Heart left ventricle (tissue), 16 donors: ENCODE measurements at places on chromosomes 16 and 17. TPM values are rescaled to one million over a fixed set of nuclear protein-coding genes. Genes with fewer than 3 reads are reported as not detected.

- no peak for DNase-seq
Observed at GRCh38 chr16:4135537-4135936, 19.3 kb upstream of the ADCY9 start.

- no peak for DNase-seq
Observed at GRCh38 chr16:72189865-72190371, 18.0 kb upstream of the PMFBP1 start.

DNA sequence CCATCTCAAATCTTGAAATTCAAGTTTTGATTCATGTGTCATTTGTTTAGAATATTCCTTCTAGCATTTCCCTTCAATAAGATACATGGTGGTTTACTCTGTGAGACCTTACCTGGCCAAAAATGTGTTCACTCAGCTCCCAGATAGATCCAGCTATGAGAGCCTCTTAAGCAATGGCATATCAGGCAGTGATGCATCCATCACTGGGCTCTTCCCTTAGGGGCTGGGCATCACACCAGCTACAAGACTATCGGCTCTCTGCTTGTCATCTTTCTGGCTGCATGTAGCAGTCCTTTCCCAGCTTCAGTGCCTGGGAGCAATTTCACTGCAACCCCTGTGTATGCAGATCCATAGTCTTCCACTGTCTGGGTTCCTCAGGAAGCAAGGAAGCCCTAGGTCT is 40.6 kb downstream of the GOSR1 start:
- DNase-seq: no peak

- DNase-seq: peak; percentile 56
Observed at GRCh38 chr16:67481561-67482232, 740 bp upstream of the ATP6V0D1 start.

- DNase-seq: peak; percentile 81
Observed at GRCh38 chr16:46748775-46749705, 896 bp upstream of the MYLK3 start.

- DNase-seq: peak; percentile 64
Observed at GRCh38 chr17:17300624-17301568, 2.3 kb upstream of the NT5M start.

GRCh38 chr16:495127-495748 is 32.3 kb upstream of the CAPN15 start:
- DNase-seq: no peak

DNA sequence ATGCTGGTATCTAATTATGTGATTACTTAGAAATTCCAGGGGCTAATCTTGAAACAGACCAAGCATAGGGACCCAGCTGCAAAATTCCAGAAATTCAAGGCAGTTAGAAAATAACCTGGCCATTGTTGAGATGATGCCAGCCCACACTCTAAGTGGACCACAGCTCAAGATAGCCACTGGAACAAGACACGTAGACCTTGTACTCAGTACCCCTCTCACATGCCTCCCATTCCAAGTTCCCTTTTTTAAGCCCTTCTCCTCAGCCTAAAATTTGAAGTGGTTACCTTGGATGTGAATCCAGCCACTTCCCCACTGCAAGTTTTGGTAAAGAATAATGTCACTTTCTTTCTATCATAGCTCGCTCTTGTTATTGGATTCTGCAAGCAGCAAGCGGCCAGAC is 4.1 kb upstream of the ZNF19 start:
- no peak for DNase-seq

NOG gene
- total RNA-seq: 0.17 TPM

RANBP10 gene
- total RNA-seq: 18.8 TPM
